ENCODE measurements at places on chromosomes 4 and X. TPM values are rescaled to one million over a fixed set of nuclear protein-coding genes. Genes with fewer than 3 reads are reported as not detected.

DNA sequence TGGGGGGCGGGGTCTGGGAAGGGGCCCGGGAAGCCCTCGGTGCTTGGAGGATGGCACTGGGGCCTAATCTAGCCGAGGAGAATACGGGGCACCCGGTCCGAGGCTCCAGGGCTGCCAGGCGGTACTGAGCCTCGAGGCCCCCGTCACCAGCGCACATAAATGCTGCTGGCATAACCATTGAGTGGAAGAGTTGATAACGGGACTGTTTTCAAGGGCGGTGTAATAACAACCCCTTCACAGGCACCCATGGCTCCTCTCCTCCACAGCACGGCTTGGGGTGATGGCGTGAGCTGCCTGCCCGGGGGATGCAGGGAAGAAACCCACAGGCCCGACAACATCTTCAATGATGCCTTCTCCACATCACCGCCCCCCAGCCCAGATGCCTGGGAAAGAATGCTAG, 130.7 kb downstream of the FAM53A start:
- peaks cover 26% of the 10 kb centered on the region for H3K27me3 ChIP-seq
- H3K4me1 ChIP-seq: peaks cover 4% of the 10 kb centered on the region
- DNase-seq: no peak
- no peak overlapping the region for H3K27ac ChIP-seq

DNA sequence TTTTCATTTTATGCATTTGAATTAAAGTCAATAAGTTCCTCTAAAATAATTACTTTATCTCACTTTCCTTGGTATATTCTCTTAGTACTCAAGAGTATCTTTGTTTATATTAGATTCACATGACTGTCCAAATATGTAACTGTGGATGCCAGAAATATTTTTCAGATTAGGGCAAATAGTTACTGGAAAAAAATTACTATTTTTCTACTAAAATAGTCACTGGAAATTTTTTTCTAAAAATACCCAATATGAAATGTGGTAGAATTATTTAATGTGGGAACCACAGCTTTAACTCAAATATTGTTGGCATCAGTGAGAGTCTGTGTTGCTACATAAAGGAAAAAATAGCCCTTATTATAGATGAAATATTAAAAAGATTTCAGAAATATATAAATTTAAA, 70.4 kb upstream of the NMU start:
- H3K27me3 ChIP-seq: no peaks in the 10 kb centered on the region
- no peak for DNase-seq
- no peaks in the 10 kb centered on the region for H3K4me1 ChIP-seq
- H3K36me3 ChIP-seq: no peaks in the 10 kb centered on the region

GRCh38 chr4:41969671-41970070, 11.9 kb upstream of the DCAF4L1 start:
- no peaks in the 10 kb centered on the region for H3K27me3 ChIP-seq
- H3K27ac ChIP-seq: no peak overlapping the region
- no peak overlapping the region for H3K4me3 ChIP-seq
- no peak for DNase-seq
- H3K4me1 ChIP-seq: no peaks in the 10 kb centered on the region

DNA sequence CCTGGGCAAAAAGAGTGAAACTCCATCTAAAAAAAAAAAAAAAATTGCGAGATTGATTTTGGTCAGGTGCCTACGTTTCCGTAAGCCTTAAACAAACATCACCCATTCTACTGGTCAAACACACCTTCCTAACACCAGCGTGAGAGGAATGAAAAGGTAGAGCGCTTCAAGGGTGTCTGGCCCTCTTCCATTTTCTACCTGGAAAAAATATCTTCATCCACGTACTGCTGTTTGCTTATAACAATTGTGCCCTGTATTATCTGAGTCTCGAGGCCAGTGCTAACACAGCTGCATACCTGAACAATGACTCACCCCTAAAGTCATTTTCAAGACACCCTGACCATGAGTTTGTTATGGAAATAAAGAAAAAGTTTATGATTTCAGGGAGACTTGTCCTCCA, 13.9 kb downstream of the TMSB4X start:
- no peak for DNase-seq
- H3K4me1 ChIP-seq: peaks cover 11% of the 10 kb centered on the region
- no peaks in the 10 kb centered on the region for H3K27me3 ChIP-seq
- H3K4me3 ChIP-seq: no peak overlapping the region
- no peak overlapping the region for H3K27ac ChIP-seq

DNA sequence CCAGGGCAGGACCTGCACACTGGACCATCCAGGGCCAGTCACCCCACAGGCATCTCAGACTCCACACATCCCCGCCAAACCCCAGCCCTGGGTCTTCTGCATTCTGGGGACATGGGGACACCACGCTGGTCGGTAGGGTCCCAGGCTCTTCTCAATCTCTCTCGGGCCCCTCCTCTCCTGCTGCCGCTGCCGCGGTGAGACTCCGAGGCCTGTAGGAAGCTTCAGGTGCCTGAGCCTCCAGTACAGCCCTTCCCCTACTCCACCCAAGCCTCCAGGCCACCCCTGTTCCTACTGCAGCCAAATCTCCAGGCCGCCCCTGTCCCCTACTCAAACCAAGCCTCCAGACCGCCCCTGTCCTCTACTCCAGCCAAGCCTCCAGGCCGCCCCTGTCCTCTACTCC, 5.5 kb upstream of the ASMT start:
- no peaks in the 10 kb centered on the region for H3K27me3 ChIP-seq
- H3K4me1 ChIP-seq: no peaks in the 10 kb centered on the region
- no peak overlapping the region for H3K4me3 ChIP-seq
- DNase-seq: no peak
- no peak overlapping the region for H3K27ac ChIP-seq
- no peaks in the 10 kb centered on the region for H3K36me3 ChIP-seq

DNA sequence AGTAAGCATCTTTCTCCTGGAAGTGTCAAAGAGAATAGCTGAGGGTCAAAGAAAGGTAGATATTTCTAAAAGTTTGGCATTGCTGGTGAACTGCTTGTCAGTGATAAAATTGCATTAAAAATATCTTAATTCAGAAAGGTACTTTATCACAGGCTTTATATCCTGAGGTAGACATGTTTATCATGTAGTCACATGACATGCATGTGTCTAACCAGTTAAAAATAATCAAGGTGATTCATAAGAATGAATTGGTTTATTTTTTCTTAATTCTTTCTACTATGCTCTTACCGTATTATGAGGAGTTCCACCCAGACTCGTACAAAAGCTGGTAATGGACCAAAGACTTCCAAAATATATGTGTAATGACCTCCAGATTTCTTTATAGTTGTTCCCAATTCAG, 6.1 kb downstream of the SLC7A11 start:
- peak overlapping the region; percentile 7 for H3K27ac ChIP-seq
- peaks cover 3% of the 10 kb centered on the region for H3K4me1 ChIP-seq

DNA sequence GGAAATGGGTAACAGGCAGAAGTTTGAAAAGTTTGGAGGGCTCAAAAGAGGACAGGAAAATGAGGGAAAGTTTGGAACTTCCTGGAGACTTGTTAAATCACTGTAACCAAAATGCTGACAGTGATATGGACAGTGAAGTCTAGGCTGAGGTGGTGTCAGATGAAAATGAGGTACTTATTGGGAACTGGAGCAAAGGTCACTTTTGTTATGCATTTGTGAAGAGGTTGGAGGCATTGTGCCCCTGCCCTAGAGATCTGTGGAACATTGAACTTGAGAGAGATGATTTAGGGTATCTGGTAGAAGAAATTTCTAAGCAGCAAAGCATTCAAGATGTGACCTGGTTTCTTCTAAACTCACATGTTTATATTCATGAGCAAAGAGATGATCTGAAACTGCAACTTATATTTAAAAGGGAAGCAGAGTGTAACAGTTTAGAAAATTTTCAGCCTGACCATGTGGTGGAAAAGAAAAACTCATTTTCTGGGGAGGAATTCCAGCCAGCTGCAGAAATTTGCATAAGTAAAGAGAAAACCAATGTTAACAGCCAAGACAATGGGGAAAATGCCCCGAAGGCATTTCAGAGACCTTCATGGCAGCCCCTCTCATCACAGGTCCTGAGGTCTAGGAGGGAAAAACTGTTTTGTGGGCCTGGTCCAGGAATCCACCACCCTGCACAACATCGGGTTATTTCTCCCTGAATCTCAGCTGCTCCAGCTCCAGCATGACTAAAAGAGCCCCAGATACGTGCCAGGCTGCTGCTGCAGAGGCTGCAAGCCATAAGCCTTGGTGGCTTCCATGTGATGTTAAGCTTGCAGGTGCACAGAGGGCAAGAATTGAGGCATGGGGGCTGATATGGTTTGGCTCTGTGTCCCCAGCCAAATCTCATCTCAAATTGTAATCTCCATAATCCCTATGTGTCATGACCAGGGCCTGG, 632.5 kb upstream of the GNPDA2 start:
- DNase-seq: no peak
- H3K36me3 ChIP-seq: no peaks in the 10 kb centered on the region
- H3K27ac ChIP-seq: no peak overlapping the region
- H3K4me3 ChIP-seq: no peak overlapping the region

- no peak overlapping the region for H3K4me3 ChIP-seq
- H3K27me3 ChIP-seq: no peaks in the 10 kb centered on the region
- H3K27ac ChIP-seq: no peak overlapping the region
- H3K36me3 ChIP-seq: no peaks in the 10 kb centered on the region
Observed at GRCh38 chr4:105191621-105192210, 45.0 kb downstream of the TET2 start.

DNA sequence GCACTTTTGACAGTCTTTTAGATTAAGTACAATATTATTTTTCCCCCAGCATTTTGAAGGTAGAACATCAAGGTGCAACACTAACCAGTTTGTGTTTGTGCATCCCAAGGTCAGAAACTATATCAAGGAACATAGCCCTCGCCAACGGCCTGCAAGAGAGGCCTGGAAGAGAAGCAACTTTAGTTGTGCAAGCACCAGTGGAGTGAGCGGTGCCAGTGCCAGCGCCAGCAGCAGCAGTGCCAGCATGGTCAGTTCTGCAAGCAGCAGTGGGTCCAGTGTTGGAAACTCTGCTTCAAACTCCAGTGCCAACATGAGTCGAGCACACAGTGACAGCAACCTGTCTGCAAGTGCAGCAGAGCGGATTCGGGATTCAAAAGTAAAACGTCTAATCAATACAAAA, 21.7 kb downstream of the FAM199X start:
- H3K27me3 ChIP-seq: no peaks in the 10 kb centered on the region
- no peak overlapping the region for H3K27ac ChIP-seq
- DNase-seq: no peak
- H3K4me1 ChIP-seq: no peaks in the 10 kb centered on the region
- no peak overlapping the region for H3K4me3 ChIP-seq
- H3K36me3 ChIP-seq: peaks cover 54% of the 10 kb centered on the region

DNA sequence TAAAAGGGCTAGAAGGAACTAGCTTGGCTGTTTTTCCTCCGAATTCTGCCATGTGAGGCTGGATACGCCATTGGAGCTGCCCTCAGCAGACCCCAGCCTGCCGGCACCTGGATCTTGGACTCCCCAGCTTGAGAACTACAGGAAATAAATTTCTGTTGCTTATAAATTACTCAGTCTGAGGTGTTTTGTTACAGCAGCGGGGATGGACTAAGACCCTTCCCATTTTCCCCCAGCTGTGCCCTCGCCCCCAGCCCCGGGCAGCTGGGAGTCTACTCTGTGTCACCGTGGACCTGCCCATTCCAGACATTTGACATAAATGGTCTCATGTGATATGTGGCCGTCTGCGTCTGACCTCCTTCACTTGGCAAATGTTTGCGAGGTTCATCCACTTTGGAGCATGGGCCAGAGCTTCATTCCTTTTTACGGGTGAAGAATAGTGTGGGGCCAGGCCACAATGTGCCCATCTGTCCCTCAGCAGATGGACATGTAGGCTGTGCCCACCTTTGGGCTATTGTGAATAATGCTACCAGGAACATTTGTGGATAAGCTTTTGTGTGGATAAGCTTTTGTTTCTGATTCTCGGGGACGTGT, 30.7 kb upstream of the SPON2 start:
- no peak overlapping the region for H3K4me3 ChIP-seq
- peaks cover 40% of the 10 kb centered on the region for H3K4me1 ChIP-seq
- peak overlapping the region; percentile 83 for H3K27ac ChIP-seq
- H3K36me3 ChIP-seq: no peaks in the 10 kb centered on the region
- DNase-seq: peak; percentile 44
- no peaks in the 10 kb centered on the region for H3K27me3 ChIP-seq

DNA sequence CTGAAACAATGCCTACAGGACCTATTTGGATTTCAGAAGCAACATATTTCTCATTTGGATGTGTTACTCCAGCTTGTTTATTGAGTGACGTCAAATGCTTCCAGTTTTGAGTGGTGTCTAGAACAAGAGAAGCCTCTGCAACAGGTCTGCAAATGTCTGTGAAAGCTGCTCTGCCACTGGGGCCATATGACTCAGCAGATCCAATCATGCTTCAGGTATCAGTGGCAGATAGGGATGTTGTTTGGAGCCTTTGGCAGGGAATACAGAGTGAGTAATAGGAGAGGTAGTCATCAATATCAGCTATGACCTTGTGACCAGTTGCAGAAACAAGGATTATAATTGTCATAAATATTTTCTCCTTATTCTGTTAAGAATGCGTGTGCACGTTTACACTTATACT, 141.1 kb upstream of the ZXDA start:
- H3K4me3 ChIP-seq: no peak overlapping the region
- DNase-seq: no peak
- H3K27ac ChIP-seq: no peak overlapping the region
- no peaks in the 10 kb centered on the region for H3K27me3 ChIP-seq
- no peaks in the 10 kb centered on the region for H3K4me1 ChIP-seq

- no peaks in the 10 kb centered on the region for H3K36me3 ChIP-seq
- no peak for DNase-seq
- H3K27ac ChIP-seq: no peak overlapping the region
- H3K4me1 ChIP-seq: no peaks in the 10 kb centered on the region
Observed at GRCh38 chr4:182221987-182222386, 21.2 kb upstream of the TENM3 start.

DNA sequence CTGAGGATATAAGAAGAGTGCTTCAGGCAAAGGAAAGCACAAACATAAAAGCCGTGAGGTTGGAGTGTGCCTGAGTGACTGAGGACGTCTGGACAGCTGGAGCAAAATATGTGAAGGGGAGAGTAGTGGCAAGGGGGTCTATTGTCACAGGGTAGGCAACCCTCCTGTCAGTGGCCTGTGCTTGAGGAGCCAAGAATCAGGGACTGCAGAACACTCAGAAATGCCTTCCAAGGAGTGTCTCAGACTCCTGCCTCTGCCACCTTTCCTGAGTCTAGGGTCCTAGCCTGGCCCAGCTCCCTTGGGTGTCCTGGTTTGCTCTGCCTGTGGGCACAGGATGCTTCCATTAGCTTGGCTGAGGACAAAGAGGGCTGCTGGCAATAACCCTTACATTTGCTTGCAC, 152.5 kb upstream of the PJA1 start:
- H3K27me3 ChIP-seq: no peaks in the 10 kb centered on the region
- H3K4me1 ChIP-seq: no peaks in the 10 kb centered on the region
- DNase-seq: no peak
- H3K27ac ChIP-seq: no peak overlapping the region
- no peaks in the 10 kb centered on the region for H3K36me3 ChIP-seq
- H3K4me3 ChIP-seq: no peak overlapping the region

GRCh38 chr4:16717266-16717970, 181.0 kb downstream of the LDB2 start:
- no peak overlapping the region for H3K27ac ChIP-seq
- H3K4me3 ChIP-seq: no peak overlapping the region
- no peaks in the 10 kb centered on the region for H3K27me3 ChIP-seq

Gene LRPAP1
- total RNA-seq: 195 TPM

Gene FNIP2
- 98.4 TPM for total RNA-seq

Gene SPACA5
- not detected for total RNA-seq

Gene SOD3
- total RNA-seq: 198 TPM

Gene DGKQ
- 19.1 TPM for total RNA-seq

Gene DDX53
- not detected for total RNA-seq

Gene ARHGAP10
- 26.9 TPM for total RNA-seq

Gene LPAR4
- not detected for total RNA-seq

Gene SPIN4
- 20.0 TPM for total RNA-seq

Gene MAGT1
- total RNA-seq: 64.0 TPM

Gene UNC5C
- 6.7 TPM for total RNA-seq

Gene CENPVL2
- not detected for total RNA-seq

Gene OCIAD2
- 30.6 TPM for total RNA-seq

Gene NHS
- 2.5 TPM for total RNA-seq

Gene WDFY3
- 126 TPM for total RNA-seq

Gene TLR10
- 0.78 TPM for total RNA-seq
